Fibroblast of skin of left biceps (primary cell): ENCODE measurements at places on chromosomes 13 and 19.

DNA sequence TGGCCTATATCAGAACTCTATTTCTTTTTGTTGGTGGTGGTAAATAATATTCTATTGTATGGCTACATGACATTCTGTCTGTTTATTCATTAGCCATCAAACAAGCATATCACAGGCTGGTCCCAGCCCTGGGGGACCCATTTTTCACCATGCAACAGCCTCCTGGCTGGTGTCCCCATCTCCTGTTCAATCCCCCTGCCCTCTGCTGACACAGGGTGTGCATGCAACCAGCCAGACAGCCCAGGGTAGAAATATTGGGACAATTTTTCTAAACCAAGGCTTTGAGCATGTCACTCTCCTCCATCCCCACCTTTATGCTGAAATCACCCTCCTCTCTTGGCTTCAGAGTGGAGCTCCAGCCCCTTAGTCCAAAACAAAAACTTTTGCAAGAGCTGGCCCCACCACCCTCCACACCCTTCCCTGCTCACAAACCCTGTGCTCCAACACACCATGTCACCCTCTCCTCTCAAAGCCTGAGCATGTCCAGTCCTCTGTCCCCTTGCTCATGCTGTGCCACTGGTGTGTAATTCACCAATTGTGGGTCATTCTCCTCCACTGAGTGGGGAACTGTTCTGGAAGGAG lies 153.0 kb upstream of the UQCRFS1 start:
- no peak for DNase-seq

DNA sequence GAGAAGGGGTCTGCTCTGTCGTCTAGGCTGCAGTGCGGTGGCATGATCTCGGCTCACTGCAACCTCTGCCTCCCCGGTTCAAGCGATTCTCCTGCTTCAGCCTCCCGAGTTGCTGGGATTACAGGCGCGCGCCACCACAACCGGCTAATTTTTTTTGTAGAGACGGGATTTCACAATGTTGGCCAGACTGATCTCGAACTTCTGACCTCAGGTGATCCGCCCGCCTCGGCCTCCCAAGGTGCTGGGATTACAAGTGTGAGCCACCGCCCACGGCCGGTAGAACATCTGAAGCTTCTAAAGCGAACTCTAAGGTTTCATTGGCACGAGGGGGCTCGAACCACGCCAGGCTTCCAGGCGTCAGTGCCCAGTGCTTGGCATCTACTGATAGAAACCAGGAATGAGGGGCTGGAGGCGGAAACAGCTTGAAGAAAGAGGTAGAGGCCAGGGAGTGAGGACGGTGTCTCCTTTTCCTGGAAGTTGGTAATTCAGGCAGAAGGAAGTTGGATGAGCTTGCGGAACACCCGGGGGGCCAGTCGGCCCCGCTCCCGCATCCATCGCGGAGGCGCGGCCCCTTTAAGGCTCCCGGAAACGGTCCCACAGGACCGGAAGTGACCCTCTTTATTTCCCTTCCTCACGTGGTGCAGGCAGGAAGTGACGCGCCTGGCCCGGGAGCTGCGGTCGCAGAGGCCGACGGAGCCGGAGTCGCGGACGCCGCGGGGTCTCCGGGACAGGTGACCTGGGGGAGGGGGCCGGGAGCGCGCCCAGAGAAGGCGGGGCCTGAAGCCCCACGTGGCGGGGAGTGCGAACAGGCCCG lies at the start of gene CCDC9:
TSS of gene CCDC9 (plus strand) at position 647 of the 814 bp plus-strand sequence. CDS start 1,876 bp downstream, outside the sequence.
- peak; percentile 93 for DNase-seq

DNA sequence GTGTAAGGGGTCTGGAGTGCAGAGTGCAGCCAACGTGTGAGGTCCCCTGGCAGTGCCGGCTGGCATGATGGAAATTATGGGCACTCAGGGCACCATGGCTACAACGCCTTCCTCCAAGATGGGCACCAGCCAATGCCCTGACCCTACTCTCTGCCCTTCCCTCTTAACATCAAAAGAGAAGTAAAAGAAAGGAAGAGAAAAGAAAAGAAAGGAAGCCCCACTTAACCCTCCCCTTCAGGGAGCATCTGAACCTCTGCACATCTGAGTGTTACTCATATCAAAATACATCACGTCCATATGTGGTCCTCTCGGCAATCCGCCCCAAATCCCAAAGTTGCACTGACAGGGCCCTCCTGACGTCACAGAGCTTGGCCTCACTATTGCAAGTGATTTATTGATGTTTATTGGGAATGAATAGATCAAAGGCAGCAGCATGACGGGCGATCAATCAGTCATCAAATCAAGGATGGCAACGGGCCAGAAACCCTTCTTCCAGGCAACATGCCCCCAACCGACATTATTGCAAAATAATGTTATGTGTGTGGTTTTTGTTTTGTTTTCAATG lies 1.3 kb downstream of the TSHZ3 start:
- peak; percentile 49 for DNase-seq

- DNase-seq = no peak
Measured at GRCh38 chr13:46313432-46314257, 73.4 kb downstream of the RUBCNL start.

DNA sequence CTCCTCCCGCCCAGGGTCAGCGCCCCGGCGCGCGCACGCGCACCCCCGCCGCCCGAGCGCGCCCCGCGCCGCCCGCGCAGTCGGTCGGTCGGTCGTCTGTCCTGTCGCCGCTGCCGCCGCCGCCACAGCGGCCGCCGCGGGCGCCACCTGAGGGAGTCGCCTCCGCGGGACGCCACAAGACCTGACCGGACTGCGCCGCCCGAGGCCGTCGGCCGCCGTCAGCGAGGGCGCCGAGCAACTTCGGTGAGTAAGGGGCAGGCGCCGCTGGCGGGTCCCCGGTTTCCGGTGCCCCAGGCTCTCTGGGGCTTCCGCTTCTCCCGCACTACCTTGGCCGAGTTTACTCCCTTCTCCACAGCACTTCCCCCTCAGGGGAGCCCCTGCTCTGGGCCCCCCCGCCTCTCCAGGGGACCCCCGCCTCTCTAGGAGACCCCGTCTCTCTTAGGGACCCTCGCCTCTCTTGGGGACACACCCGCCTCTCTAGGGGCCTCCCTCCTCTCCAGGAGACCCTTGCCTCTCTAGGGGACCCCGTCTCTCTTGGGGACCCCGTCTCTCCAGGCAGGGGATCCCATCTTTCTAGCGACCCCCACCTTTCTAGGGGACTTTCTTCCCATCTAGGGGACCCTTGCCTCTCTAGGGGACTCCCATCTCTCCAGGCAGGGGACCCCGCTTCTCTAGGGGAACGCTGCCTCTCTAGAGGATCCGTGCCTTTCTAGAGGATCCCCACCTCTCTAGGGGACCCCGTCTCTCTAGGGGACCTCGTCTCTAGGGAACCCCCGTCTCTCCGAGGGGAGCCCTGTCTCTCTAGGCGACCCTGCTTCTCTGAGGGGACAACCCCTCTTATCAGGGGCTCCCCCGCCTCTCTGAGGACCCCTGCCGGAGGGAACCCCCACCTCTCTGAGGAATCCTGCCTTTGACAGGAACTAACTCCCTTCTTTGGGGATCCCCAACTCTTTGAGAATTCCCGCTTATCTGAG lies 19.3 kb upstream of the GATAD2A start:
- no peak for DNase-seq

DNA sequence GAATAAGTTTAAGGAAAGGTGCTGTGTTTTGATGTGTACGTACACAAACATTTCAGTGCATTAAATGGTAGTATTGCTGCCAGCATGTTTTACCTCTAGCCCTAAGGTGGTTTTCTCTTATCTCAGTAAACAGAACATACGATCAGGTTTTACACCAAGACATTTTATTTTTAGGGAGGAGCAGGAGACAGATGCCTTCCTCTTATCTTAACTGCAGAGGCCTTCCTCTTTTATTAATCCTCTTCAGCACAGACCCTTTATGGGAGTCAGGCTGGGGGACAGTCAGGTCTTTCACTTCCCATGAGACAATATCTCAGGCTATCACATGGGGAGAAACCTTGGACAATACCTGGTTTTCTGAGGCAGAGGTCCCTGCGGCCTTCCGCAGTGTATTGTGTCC lies 14.9 kb upstream of the ZNF611 start:
- no peak for DNase-seq

- DNase-seq = no peak
Measured at GRCh38 chr19:38234615-38235014, 10.6 kb upstream of the DPF1 start.

GRCh38 chr13:114112826-114113322 lies 19.5 kb downstream of the RASA3 start:
- DNase-seq = no peak

GRCh38 chr13:41952749-41953148 lies 8.2 kb downstream of the VWA8 start:
- DNase-seq = no peak

- DNase-seq = no peak
Measured at GRCh38 chr19:53357821-53358581, 7.5 kb upstream of the ZNF525 start.

- DNase-seq = no peak
Measured at GRCh38 chr13:83810136-83810535, 72.1 kb downstream of the SLITRK1 start.

DNA sequence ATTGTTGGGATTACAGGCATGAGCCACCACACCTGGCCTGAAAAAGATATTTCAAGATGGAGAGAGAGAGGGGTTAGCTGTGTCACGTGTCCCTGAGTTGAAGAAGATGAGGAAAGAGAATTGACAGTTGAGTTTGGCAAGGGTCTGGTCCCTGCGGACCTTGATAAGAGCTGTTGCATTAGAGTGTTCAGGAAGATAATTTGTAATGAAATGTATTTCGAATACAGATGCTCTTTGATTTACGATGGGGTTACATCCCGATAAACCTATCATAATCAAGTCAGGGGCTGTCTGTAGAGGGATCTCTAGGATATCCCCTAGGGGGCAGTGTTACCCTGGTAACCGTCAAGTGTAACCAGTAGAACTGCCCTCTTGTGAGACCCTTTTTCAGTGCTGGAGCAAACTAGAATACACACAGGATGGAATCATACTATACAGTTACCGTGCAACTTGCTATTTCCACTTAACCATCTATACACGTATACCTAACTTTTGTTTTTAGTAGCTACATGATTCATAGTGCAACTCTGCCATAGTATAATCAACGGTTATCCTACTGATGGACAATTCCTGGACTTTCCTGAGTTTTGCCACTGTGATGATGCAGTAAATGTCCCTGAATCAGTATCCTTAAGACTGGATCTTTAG lies 1.5 kb upstream of the ELOF1 start:
- DNase-seq = no peak

GRCh38 chr13:100917011-100917410 lies 242.4 kb upstream of the TMTC4 start:
- DNase-seq = no peak

DNA sequence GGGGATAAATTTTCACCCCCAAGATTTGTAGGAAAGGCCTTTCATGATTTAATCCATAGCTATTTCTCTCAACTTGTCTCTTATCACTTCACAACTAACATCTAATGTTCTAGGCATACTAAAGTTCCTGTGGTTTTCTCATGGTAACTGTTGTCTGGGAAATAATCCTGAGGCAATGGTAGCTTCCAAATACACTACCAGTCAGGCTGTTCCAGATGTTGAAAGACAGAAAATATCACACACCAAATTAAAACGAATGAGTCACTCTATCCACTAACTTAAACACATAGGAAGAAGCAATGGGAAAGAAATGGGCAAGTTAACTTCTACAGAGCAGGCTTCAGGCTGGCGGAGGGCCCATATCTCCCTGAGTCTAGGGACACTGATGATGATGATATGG lies 77.7 kb upstream of the MYO16 start:
- DNase-seq = no peak

- DNase-seq = no peak
Measured at GRCh38 chr19:54311486-54311885, 1.5 kb downstream of the LILRA5 start.

- no peak for DNase-seq
Measured at GRCh38 chr19:40254714-40255418, 28.4 kb upstream of the CCNP start.

GRCh38 chr13:43537124-43537523 lies 249.6 kb downstream of the ENOX1 start:
- no peak for DNase-seq

GRCh38 chr19:47479701-47480503 lies 4.1 kb downstream of the KPTN start:
- no peak for DNase-seq

DNA sequence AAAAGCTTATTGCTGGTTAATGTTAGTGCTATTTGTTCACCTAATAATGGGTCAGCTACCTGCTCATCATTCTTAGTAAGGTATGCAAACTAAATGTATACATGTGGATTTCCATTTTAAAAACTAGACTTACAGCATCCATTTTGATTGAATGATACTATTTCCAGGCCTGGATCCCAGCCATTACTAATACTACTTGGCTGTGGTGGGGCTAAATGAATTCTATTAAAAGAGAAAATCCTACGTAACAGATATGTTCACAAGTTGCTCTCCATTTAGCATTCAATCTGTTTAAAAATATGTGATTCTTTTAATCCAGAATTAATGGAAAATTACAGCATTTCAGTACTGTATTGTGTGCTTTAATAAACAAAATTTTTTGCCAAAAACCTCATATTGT lies 169.4 kb upstream of the MIR17HG start:
- DNase-seq = no peak

- DNase-seq = no peak
Measured at GRCh38 chr13:113401452-113402415, 37.8 kb upstream of the GRTP1 start.

DNA sequence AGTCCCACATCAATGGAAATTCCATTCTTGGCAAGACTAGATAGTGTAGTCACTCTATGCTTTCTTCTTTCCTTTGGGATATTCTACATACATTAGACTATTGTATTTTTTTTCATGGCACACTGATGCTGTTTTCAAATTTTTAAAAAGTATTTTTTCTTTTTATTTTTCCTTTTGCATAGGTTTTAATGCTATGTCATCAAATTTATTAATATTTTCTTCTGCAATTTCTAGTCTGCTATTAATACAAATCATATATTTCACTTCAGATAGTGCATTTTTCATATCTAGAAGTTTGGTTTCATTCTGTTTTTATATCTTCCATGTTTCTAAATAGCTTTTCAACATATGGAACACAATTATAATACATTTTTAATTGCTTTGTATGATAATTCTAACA lies 2050.1 kb upstream of the PRR20A start:
- DNase-seq = no peak

DNA sequence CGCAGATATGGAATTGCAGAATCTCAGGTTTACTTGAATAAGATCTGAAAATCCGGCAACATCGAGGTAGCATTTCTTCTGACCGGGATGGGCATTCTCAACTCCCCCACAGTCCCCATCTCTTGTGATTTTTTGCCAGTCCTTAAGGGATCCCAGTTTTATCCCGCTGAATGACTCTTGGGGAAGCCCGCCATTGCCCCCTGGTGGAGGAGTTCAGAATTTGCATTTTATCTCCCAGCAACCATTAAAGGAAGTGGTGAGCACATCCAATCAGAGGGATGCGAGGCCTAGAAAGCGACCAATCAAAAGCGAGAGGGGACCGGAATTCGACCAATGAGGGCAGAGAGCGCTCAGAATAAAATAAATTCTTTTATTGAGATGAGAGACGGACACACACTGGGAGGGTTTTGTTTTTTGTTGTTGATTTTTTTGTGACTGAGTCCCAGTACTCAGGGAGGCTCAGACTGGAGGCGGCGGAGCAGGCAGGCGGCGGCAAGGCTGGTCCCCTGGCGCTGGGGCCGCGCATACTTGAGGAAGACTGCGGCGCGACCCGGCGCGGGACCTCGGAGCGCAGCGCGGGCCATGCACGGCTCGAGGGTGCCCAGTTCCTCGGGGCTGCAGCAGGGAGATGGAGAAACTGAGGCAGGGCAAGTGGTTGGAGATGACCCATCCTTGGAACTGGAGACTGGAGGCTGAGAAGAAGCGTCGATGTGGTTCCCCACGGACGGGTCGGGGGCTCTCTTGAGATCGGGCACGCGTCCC lies 3.9 kb upstream of the TTC9B start:
- DNase-seq = peak; percentile 70
